ENCODE measurements at places on chromosomes 2 and 18.
A peak's percentile ranks its signal among the peaks of the same experiment; 100 is the strongest.

- no peak for DNase-seq
These were observed 91.8 kb downstream of the SKA1 start for GRCh38 chr18:50466634-50467033.

DNA sequence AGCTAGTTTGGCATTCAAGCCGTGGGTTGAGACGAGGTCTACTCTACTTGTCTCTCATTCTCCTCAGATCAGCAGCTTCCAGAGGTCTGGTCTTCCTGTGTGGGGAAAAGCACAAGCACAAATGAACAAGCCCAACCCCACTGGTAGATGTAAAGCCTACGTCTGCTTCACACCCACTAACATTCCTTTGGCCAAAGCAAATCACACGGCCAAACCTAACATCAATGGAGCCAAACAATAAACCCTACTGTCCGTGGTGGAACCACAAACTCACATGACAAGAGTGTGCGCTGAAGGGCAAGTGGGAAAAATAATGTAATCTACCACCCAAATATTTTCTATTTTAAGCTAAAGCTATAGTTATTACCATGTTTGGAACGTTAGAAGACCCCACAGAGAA, 179.3 kb upstream of the MGAT5 start:
- DNase-seq = no peak

GRCh38 chr2:86249579-86250391, 50.5 kb downstream of the MRPL35 start:
- DNase-seq = no peak

DNA sequence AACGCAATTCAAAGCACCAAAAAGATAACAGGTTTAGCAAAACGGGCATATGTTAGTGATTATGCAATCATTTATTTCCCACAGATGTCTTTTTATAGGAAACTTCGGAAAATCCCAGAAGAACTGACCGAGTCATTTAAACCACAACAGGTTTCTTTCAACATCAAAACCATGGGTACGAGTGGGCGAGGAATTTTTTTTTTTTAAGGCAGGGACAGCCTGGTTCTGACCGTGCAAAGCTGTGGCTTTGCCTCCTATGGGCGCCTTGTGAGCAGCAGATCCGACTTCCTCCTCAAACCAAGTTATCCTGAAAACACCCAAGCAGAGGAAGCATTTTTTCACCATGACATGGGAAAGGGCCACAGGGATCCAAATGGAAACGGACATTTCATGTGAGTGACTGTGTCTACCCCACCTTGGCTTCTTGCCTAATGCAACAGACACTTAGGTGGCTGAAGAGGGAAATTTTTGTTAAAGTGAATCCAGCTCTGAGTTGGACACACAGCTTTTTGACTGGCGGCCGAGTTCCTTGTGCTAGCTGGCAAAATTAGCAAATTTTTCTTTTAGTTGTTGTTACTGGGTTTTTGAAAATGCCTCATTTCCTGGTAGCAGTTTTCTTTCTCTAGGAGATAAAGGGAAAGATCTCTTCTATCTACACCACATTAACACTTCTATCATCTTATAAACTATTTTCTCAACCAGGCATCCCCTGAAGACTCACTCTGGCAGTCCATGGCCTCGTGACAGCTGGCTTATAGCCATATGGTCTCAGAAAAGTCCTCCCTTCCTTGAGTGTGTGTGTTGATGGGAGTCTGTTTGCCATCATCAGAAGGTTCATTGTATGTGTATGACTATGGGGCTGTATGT, 487.4 kb upstream of the ZEB2 start:
- DNase-seq = no peak

DNA sequence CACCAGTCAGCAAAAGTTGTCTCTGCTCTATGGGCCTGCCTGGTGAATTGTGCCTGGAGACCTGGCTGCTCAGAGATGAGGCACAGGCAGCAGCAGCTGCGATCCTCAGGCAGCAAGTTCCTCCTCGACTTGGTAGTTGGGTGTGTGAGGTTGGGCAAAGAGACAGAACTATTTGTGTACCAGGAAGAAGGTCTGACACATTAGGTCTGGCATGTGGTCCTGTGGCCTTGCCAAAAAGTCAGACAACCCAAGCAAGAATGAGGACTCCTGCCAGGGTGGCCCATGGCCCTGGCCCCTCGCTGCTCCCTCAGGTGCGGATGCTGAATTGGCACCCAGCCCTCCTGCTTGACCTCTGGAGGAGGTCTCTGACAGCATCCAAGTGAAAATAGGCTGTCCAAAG, 192.7 kb downstream of the DYSF start:
- peak; percentile 16 for DNase-seq

GRCh38 chr2:125935559-125935958, 720.4 kb upstream of the GYPC start:
- no peak for DNase-seq

DNA sequence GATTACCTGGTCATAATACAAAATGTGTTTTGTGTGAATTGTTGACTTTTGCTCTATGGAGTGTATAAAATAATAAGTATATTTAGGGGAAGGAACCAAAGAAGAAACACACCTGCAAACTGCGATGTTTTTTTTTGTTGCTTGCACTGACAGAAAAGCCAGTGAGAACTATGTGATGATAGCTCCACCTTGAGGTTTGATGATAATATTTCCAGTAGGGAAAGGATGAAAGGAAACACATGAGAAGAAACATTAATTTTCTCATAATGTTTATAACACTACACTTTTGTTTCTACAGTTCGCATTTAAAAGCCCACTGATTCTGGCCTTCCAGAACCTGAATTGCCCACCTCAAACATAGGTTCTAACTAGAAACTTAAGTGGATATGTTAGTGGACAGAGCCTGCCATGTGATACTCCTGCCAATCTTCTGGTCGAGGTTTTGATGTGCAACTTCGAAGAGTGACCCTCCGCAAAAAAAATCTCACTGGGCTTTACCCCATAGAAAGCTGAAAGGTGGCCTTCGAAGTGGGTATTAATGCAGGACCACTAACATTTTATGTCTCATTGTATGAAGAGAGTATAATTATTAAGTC, 476.4 kb upstream of the SPHKAP start:
- no peak for DNase-seq

DNA sequence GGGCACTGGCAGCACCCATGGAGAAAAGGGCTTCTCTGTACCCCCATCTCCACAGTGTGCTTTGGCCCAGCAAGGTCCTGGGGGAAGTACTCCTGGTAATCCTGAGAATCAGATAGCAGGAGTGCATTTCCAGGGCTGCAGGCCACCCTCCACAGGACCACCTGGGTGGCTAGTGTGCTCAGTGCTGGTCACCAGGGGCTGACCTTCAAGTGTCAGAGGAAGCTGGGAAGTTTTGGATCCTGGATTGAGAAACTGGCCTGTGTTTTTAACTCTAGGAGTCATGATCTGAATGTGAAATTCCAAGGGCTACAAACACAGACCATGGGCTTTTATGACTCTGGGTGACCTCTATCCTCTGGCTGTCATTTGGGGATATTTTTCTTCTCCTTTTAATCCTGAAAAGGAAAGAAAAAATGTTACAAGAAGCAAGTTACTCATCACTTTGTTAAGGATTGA, 9.3 kb downstream of the RHOB start:
- no peak for DNase-seq

DNA sequence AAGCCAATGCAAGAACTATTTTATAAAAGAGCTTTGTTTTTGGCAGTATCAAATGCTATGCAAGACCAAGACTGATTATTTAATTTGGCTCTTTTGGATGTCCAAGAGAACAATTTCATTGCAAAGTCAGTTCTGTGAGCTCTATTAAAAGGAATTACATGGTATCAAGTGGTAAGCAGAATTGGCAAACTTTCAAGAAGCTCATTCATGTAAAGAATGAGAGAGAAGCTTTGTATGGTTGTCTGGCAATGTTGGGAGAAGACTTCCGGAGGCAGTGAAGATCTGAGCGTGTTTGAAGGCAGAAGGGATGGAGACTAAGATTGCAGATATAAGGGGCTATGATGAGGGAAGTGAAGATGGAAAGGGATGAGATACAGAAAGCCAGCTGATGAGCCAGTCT, 49.6 kb downstream of the CPS1 start:
- DNase-seq = no peak

DNA sequence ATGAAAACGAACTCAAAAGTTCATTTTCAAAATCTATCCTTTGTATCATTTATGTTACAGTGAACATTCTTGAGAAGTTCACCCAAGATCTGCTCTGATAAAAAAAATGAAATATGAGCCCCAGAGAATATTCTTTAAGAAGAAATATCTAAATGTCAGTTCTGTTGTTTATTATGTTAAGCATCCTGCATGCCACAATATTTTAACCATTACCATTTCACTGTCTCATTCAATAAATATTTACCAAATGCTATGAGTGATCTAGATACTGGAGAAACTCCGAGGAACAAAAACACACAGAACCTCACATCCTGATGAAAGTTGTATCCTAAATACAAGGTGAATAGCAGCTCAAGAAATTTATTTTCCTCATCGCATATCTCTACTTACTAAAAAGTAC, 170.2 kb downstream of the ZNF385B start:
- DNase-seq = no peak

DNA sequence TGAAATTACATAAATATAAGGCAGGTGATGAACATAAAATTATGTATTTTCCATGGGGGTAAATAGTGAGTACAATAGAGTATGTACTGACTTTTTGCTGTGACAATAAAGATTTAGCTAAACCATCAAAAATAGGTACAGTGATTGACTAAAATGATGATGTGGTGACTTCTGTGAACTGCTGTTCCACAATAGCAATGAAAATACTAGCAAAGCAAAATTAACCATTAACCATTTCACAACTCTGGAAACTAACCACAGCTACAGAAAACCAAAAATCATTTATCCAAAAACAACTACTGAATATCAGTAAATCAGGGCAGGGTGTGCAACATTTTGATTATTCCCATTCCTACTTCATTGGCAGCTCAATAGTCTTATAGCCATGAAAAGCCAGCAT, 161.4 kb upstream of the GYPC start:
- DNase-seq = no peak
